Stimulated activated CD8-positive, alpha-beta memory T cell treated with anti-CD3 and anti-CD28 coated beads, Interleukin-15, amount 100 ng/mL, for 24 hours (primary cell): ENCODE measurements at places on chromosomes 7 and 10.

- no peak for DNase-seq
These were observed 200.4 kb downstream of the FAM107B start for GRCh38 chr10:14574291-14574690.

GRCh38 chr7:69192134-69192533, 406.1 kb upstream of the AUTS2 start:
- DNase-seq = no peak

DNA sequence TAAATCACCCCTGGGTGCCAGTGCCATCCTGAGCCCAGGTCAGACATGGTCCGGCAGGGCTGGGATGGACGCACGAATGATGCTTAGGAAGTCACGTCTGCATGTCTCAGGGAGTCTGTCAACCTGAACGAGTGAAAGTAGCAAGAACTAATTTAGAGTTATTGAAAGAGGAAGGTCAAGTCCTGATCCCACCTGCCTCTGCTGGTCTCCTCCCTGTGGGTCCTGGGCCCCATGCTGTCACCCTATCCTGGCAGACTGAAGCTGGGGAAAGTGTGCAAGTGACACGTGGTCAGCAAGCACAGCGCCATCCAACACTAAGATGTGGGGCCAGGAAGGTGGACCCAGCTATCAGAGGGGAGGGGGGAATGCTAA, 26.1 kb upstream of the GRID1 start:
- DNase-seq = no peak

DNA sequence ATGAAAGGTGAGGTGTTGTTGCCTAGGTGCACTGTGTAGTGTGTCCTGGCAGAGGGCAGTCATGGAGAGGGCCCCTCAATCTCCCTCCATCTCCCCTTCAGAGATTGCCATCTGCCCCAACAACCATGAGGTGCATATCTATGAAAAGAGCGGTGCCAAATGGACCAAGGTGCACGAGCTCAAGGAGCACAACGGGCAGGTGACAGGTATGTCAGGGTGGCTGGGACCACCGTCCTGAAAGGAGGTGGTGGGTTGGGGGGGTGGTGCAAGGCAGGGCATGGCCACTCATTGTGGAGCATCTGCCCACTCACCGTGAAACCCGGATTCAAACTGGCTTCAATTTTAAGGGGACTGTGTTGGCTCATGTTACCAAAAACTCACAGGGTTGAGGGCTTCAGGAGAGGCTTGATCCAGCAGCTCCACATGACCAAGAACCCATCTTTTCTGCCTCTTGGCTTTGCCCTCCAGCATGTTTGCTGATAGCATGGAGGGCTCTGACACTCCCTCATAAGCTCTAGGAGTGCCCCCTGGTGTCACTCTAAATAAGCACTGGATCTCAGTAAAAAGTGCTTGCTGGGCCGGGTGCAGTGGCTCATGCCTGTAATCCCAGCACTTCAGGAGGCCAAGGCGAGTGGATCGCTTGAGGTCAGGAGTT, 12.2 kb downstream of the ARPC1B start:
- DNase-seq = no peak

DNA sequence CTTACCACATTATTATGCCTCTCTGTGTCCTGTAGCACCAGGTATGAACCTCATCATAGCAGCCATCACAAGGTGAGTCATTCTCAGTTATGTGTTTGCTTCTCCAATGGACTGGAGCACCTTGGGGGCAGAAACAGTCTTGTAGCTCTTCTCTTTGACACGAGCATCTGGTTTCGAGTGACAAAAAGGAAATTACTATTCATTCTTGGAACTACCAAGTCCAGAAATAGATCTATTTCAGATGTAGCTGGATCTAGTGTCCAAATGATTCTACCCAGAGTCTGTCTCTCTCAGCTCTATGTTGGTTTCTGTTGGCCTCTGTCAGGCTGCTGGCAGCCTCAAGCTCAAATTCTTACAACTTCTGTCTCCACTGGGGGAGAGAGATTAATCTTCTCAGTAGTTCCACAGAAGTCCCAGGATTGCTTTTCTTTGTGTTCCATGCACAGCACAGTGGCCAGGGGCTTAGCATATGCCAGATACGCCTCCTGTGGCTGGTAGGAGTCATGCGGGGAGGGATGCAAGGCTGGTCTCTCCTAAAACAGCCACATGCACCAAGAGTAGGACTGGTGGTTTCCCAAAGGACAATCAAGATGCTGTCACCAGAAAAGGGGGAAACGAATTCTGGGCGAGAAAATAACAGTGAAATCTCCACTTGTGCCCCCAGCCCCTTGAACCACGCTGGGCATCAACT, 37.2 kb upstream of the PAPSS2 start:
- DNase-seq = no peak

DNA sequence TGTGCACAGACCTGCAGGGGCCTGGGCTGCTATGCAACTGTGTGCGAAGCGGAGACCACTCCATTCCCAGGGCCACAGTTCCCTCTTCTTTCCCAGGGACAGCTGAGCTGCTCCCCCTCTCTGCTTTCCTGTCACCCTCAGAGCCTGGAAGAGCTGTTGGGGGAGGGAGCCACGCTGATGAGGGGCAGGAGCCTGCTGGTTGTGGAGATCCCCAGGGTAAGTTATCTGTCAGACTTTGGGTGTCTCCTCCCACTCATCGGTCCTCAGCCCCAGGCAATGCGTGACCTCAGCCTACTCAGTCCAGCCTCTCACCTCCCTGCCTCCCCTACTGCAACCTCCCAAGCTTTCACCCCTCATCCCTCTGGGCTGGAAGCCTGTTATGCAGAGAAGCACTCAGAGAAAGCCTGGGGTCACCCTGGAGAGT, 53.5 kb downstream of the ZNF467 start:
- no peak for DNase-seq

- peak; percentile 34 for DNase-seq
These were observed at the start of gene PFKP for GRCh38 chr10:3067118-3067858. TSS of gene PFKP (plus strand) at chr10:3067548. CDS start at chr10:3067596, 48 bp downstream.

GRCh38 chr7:121271916-121272315, 56.9 kb upstream of the WNT16 start:
- no peak for DNase-seq

GRCh38 chr10:6232846-6233724, 30.4 kb downstream of the PFKFB3 start:
- no peak for DNase-seq

DNA sequence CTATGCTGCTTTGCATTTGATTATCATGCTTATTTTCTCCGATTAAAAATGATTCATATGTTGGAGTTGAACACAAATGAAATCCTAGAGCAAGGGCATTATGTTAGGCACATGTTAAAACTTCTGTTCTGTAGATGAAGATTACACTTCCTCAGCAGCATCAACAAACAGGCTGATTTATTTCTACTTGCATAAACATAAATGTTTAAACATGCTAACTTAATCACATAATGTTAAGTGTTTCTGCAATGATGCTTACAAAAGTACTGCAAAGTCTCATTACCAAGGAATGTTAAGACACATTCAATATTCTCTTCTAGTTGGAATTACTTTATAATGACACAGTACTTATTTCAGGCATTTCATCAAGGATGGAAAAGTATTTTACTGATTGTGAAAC, 770.8 kb downstream of the ANKRD7 start:
- no peak for DNase-seq

DNA sequence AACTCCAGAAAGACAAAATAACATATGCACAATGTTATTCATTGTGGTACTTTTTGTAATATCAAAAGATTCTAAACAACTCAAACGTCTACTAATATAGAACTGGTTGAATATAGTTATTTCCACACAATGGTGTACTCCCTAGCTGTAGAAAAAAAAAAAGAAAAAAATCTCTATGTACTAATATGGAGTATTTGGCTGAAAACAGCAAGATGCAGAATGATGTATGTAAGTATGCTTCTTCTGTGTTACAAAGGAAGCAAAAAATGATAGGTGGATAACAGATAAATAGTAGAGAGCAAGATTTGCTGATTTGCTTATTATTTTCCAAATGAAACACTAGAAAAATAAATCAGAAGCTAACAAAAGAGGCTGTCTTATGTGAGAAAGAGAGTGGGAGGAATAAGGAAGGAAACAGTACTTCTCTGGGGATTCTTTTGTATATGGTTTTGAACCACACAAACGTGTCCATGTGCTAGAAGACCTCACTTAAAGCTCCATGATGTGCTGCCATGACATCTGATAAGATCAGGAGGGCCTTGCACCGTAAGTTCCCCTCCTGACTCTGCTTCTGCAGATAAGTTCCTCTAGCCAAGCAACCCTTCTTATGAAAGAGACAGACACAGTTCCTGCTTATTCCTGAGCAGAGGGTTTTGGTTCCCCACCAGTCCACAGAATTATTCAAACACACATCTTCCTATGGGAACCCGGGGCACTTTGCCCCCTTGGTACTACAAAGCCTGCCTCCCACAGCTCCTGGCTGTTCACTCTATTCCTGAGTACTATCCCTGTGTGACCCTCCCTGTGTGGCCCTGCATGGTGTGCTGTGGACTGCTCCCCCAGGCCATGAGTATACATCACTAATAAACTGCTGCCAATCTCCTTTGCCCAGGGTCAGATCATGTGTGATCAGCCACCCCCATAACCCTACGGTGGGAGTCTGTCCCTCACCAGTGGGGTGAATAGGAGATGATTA, 159.1 kb downstream of the CCDC71L start:
- no peak for DNase-seq

- no peak for DNase-seq
These were observed 46.0 kb upstream of the TCF7L2 start for GRCh38 chr10:112904000-112904399.

DNA sequence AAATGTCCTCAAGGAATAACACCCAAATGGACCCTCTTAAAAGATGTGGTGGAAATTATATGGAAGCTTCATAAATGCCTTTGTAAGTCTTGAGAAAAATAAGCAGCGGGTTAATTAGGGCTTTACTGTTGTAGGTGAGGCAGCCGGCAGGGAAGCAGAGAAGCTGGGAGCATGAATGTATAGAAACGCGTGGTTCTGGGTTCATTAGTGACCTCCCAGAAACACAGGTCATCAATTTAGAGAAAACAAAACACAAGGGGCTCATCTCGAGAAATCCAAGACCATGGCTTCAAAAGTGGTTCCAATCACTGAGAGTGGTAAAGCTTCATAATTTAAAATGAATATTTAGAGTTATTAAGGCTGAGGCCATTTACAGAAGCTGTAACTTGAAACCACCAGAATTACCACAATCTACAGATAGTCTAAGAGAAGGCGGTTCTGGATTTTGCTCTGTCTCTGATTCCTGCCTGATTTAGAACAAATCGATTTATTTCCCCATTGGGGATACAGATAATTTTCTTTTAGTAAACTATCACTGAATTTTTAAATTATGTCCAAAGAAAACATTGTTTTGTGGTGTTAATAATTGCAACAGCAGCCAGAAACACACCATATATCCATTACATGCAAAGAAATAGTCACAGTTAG, 20.7 kb downstream of the GARIN1A start:
- DNase-seq = no peak

DNA sequence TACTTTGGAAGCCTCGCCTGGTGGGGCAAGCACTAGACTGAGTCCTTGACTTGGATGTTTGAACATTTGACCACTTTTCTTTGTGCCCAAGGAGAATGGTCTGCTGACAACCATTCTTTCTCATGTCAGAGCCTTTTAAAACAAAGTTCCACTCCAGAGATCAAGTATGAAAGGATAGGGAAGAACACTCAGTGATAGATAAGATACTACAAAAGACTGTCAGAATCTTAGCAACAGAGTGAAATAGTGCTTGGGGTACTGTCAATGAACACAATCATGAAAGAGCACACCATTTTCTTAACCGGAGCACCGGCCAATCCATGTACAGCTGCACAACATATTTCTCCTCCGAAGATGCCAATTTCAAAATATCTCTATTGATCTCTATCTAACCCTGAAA, 82.8 kb upstream of the ADO start:
- no peak for DNase-seq

- DNase-seq = no peak
These were observed 117.1 kb downstream of the ANKRD26 start for GRCh38 chr10:26983156-26983555.

DNA sequence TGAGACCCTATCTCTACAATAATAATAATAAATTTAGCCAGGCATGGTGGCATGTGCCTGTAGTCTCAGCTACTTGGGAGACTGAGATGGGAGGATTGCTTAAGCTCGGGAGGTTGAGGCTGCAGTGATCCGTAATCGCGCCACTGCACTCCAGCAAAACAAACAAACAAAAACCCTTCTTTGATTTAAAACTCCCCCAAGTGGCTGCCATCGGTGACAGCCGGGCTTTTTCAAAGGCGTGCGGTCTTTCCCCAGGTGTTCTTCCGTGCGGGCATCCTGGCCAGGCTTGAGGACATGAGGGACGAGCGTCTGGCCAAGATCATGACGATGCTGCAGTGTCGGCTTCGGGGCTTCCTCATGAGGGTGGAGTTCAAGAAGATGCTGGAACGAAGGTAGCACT, 1.9 kb upstream of the MYH16 start:
- DNase-seq = no peak

- no peak for DNase-seq
These were observed 201.6 kb downstream of the PARD3 start for GRCh38 chr10:34613491-34613890.

- DNase-seq = no peak
These were observed 175.9 kb downstream of the CUX1 start for GRCh38 chr7:101993311-101993710.

DNA sequence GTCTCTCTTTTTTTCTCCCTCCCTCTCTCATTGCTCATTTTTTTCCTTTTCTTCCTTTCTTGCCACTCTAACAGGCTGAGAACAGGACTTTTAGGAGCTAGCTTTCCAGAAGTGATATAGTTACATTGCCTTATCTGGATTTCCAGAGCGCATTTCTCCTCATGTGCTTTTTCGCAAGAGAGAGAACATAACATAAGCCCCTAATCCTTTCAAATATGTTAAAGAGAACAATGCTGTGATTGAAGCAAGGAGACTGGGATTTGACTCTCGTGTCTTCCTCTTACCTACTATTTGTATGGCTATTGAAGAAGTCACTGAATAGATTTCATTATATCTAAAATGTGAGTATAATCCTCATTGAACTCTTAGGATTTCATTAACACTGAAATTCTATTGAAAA, 101.2 kb upstream of the PRPS1L1 start:
- no peak for DNase-seq

DNA sequence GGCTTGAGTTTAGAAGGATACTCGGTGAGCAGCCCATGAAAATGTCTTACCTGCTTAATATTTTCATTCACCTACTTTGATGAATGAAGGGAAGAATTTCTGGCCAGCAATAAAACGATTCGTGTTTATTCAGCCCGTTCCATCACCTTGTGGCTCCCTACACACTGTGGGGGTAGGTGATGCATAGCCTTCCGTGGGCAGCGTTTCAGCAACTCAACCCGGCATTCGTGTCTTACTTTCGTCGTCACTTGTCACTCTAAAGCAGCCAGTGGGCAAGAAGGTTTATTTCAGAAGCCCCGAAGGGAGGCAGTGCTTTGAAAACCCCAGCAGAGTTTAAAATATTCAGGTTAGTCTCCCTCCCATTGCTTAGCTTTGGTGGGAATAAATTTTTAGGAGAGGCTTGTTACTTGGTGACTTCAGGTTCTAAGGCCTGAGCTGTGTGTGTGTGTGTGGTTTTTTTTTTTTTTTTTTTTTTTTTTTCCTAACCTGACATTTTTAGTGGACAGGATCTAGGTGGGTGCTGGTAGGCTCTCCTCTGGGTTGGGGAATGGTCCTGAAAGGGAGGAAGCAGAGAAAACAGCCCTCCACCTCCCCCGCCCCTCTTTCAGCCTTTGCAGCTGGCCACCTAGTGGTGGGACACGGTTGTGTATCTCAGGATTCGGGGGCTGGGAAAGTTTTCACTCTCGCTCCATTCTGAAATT, 1.8 kb downstream of the GRK5 start:
- peak; percentile 32 for DNase-seq
